Naive B cell (primary cell): ENCODE measurements at places on chromosomes 2 and 18. TPM values are rescaled to one million over a fixed set of nuclear protein-coding genes. Genes with fewer than 3 reads are reported as not detected.

- H3K4me3 ChIP-seq: no peak overlapping the region
- DNase-seq: no peak
- no peaks in the 10 kb centered on the region for H3K4me1 ChIP-seq
- H3K36me3 ChIP-seq: no peaks in the 10 kb centered on the region
- no peak overlapping the region for H3K27ac ChIP-seq
- H3K27me3 ChIP-seq: no peaks in the 10 kb centered on the region
Measured at GRCh38 chr2:220614064-220614463, 958.0 kb downstream of the EPHA4 start.

DNA sequence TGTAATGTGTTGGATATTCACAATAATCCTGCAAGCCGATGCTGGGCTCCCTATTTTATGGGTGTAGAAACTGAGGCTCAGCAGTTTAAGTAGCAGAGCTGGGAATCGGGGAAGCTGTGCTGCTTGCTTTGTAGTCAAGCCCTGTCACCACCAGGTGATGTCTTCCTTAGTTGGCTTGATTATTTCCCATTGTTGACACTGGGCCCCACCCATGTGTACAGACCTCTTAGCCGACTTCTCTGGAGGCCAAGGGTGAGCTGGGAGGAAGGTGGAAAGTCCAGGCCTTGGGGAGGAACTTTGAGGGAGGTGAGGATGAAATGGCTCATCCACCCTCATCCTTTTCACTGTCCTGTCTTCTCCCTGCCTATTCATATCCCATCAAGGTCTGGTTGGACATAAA lies 60.0 kb downstream of the CAPN13 start:
- no peak overlapping the region for H3K27ac ChIP-seq
- no peak overlapping the region for H3K4me3 ChIP-seq
- H3K27me3 ChIP-seq: peaks cover 8% of the 10 kb centered on the region

The TSN gene
- 89.9 TPM for polyA plus RNA-seq

The GAREM2 gene
- polyA plus RNA-seq: 2.1 TPM

- no peaks in the 10 kb centered on the region for H3K27me3 ChIP-seq
- H3K4me3 ChIP-seq: no peak overlapping the region
- H3K27ac ChIP-seq: no peak overlapping the region
- H3K4me1 ChIP-seq: no peaks in the 10 kb centered on the region
- H3K36me3 ChIP-seq: no peaks in the 10 kb centered on the region
Measured at GRCh38 chr18:69469444-69469919, 68.8 kb downstream of the DOK6 start.

GRCh38 chr2:105990624-105991023 lies 203.5 kb downstream of the UXS1 start:
- H3K27me3 ChIP-seq: peaks cover 10% of the 10 kb centered on the region
- H3K27ac ChIP-seq: no peak overlapping the region
- H3K4me1 ChIP-seq: no peaks in the 10 kb centered on the region
- peaks cover 41% of the 10 kb centered on the region for H3K36me3 ChIP-seq
- no peak overlapping the region for H3K4me3 ChIP-seq
- DNase-seq: peak; percentile 3

DNA sequence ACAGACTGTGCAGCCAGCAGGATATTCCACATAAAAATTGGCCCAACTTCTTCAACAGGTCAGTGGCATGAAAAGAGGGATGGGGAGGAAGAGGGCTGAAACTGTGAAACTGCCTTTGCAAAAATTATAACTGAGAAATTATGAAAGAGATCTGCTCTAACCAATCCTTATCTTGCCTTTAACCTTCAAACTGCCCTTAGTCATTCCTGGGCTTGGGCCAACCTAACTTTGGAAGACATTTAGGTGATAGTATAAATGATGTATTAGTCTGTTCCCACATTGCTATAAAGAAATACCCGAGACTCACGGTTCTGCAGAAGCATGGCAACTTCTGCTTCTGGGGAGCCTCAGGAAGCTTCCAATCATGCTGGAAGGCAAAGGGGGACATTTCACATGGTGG lies 74.5 kb downstream of the RPL31 start:
- no peak for DNase-seq
- H3K4me3 ChIP-seq: no peak overlapping the region
- H3K27ac ChIP-seq: no peak overlapping the region

- no peaks in the 10 kb centered on the region for H3K4me1 ChIP-seq
- no peak overlapping the region for H3K27ac ChIP-seq
- H3K27me3 ChIP-seq: peaks cover 29% of the 10 kb centered on the region
- no peak for DNase-seq
- H3K36me3 ChIP-seq: no peaks in the 10 kb centered on the region
- no peak overlapping the region for H3K4me3 ChIP-seq
Measured at GRCh38 chr2:18067588-18068384, 189.3 kb downstream of the KCNS3 start.

GRCh38 chr2:7201851-7202250 lies 284.6 kb downstream of the RNF144A start:
- no peak for DNase-seq
- peaks cover 5% of the 10 kb centered on the region for H3K27me3 ChIP-seq
- H3K27ac ChIP-seq: no peak overlapping the region
- no peak overlapping the region for H3K4me3 ChIP-seq
- no peaks in the 10 kb centered on the region for H3K4me1 ChIP-seq
- no peaks in the 10 kb centered on the region for H3K36me3 ChIP-seq

The GBX2 gene
- polyA plus RNA-seq: not detected

GRCh38 chr18:70322928-70323327 lies 34.1 kb downstream of the SOCS6 start:
- no peak for DNase-seq
- no peaks in the 10 kb centered on the region for H3K36me3 ChIP-seq
- no peak overlapping the region for H3K27ac ChIP-seq
- H3K4me3 ChIP-seq: no peak overlapping the region
- no peaks in the 10 kb centered on the region for H3K27me3 ChIP-seq

DNA sequence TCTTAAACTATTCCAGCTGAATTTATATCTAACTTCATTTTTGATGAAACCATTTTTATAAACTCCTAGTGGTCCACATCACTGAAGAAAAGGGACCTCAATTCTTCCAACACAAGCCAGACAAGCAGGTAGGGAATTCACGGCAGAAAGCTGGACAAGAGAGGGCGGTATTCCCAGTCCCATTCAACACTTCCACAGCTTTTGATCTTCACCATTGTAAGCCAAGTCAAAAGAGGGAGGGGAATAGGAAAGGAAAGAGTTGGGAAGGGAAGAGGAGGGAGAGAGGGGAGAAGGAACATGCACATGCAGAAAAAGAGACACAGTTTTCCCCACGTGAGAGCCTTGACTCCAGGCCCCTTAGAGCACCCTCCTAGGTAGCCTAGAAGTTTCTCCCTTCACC lies 77.4 kb downstream of the CCBE1 start:
- no peak for DNase-seq
- no peak overlapping the region for H3K4me3 ChIP-seq
- no peaks in the 10 kb centered on the region for H3K36me3 ChIP-seq
- H3K27me3 ChIP-seq: no peaks in the 10 kb centered on the region
- H3K27ac ChIP-seq: no peak overlapping the region
- H3K4me1 ChIP-seq: no peaks in the 10 kb centered on the region

DNA sequence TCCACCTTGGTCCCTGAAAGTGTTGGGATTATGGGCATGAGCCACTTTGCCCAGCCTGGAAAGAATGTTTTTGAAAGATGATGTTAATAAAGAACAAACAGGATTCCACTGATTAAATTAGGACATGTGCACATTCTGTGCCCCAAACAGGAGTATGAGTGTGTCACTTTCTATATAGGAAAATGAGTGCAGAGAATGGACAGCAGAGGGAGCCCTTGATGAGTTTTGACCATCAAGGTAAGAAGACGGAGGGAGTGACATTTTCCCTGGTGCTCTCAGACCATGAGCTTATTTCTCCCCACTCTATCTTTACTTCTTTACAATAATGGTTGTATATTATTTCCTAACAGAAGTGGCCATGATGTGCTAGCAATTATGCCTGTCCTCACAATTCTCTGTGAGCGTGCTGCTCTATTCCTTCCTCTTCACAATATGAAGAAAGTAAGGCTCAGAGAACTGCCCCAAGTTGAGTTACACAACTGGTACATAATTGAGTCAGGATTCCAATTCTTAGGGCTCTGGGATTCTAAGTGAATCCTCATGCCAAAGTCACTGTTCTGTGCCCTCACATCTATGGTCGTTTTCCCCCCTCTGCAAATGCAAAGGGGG lies 20.6 kb downstream of the RPL37A start:
- no peaks in the 10 kb centered on the region for H3K36me3 ChIP-seq
- peak; percentile 20 for DNase-seq
- no peaks in the 10 kb centered on the region for H3K4me1 ChIP-seq
- no peaks in the 10 kb centered on the region for H3K27me3 ChIP-seq
- no peak overlapping the region for H3K27ac ChIP-seq
- H3K4me3 ChIP-seq: no peak overlapping the region

The IL18R1 gene
- polyA plus RNA-seq: 0.15 TPM

DNA sequence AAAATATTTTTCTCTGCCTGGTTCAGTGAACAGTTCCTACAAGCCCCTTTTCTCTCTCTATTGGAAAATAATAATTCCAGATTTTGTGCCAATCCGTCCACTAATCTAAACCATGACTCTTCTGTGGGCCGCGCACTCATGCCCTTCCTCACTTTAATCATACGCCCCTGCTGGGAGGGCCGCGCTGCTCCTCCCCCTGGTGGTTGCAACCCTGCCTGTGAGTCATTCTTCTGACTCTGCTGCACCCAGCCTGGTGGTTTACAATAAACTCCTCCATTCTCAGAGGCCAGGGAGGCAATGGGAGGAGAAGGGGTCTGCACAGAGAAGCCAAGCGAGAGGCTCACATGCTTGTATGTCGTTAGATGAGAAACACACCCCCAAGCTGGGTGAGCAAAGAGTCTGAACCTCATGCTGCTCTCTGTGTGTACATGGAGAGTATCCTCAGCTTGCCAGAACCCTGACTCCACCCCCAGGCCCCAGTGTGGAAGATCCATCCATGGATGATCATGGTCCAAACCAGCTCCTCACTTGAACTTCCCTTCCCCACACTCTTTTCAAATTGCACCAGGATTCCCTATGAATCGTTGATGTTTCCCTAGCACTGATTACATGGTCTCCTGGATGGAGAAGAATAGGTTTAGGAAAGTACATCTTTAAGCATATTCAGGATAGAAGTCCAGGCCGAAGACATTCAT lies 228.9 kb downstream of the ANKRD30B start:
- H3K27me3 ChIP-seq: no peaks in the 10 kb centered on the region
- no peak for DNase-seq
- peaks cover 3% of the 10 kb centered on the region for H3K4me1 ChIP-seq
- peak overlapping the region; percentile 76 for H3K27ac ChIP-seq

DNA sequence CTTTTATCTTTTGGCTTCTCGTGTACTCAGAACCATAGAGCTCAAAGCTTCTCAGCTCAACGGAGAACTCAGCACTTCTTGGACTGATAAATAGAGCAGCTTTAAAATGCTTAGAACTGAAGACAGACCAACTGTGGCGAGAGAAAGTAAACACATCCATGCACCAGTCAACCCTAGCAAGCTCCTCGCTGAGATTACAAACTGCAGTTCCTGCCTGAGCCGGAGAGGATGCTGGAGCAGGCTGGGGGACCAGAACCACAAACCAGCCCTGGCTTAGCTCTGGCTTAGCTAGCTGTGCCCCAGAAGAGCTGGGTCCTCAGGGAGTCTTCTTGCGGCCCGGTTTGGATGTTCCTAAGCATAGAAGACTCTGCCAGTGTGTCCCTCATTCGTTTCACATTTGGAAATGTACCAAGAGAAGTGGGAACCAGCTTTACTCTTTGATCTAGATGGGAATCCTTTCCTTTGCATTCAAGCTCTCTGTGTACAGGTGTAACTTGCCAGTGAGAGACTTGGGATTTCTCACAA lies 5.6 kb downstream of the PAX8 start:
- peaks cover 18% of the 10 kb centered on the region for H3K27me3 ChIP-seq
- H3K4me3 ChIP-seq: peak overlapping the region; percentile 35
- DNase-seq: peak; percentile 27
- no peaks in the 10 kb centered on the region for H3K36me3 ChIP-seq
- peaks cover 6% of the 10 kb centered on the region for H3K4me1 ChIP-seq

The MATN3 gene
- not detected for polyA plus RNA-seq

- no peak overlapping the region for H3K4me3 ChIP-seq
- DNase-seq: no peak
- no peaks in the 10 kb centered on the region for H3K27me3 ChIP-seq
Measured at GRCh38 chr2:37142546-37142945, 14.2 kb downstream of the EIF2AK2 start.

The GAL3ST2 gene
- polyA plus RNA-seq: not detected

The CTAGE1 gene
- polyA plus RNA-seq: not detected

The HOXD10 gene
- polyA plus RNA-seq: not detected

The NEURL3 gene
- polyA plus RNA-seq: not detected

DNA sequence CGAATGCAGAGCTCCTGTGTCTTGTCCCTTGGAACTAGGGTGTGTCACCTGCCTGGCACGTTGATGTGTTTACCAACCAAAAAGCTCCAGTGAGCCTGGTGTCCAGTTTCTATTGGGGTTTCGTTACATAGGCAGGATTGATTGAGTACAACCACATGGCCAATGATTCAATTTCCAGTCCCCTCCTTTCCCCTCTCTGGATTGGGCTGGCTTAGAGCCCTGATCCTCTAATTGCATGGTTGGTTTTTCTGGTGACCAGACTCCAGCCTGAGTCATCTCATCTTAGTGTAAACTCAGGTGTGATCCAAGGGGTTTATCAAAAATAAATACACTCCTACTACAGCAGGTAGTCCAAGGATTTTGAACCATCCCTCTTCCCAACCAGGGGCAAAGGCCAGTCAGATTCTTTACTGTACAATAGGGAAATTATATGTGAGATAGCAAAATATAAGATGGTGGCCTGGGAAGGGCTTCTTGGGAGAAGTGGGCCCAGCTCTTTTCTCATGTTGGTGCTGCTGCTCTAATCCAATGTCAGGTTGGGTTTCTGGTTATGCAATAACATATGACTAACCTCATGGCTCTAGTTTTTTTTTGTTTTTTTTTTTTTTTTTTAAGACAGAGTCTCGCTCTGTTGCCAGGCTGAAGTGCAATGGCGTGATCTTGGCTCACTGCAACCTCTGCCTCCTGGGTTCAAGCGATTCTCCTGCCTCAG lies 64.7 kb upstream of the MGAT5 start:
- H3K4me3 ChIP-seq: no peak overlapping the region
- H3K27me3 ChIP-seq: no peaks in the 10 kb centered on the region
- peaks cover 32% of the 10 kb centered on the region for H3K36me3 ChIP-seq

GRCh38 chr2:8165550-8165949 lies 516.3 kb upstream of the ID2 start:
- no peak for DNase-seq
- H3K4me1 ChIP-seq: peaks cover 4% of the 10 kb centered on the region
- peaks cover 28% of the 10 kb centered on the region for H3K27me3 ChIP-seq
- H3K36me3 ChIP-seq: no peaks in the 10 kb centered on the region

The DSG1 gene
- polyA plus RNA-seq: not detected

DNA sequence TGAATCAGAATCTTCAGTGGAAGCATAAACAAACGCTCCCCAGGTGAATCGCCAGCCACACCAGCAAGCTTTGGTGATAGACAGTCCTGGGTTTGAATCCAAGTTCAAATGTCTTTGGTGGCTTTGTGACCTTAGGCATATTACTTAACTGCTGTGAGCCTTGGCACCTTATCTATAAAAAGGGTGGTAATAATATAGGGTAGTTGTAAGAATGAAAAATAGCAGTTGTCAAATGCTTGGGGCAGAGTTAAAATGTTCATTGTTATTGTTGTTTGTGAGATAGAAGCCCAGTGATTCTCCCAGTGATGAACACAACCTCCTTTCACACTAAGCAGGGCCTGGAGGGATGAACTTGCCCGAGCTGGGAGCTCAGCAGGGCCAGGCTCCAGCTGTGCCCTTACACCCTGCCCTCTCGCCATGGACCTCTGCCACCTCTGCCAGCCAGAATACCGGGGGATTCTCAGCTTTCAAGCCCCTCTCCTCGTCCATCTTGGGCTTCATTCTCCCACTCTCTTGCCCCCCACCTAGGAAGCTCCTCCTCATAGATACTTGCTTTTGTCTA lies 6.1 kb upstream of the TMBIM1 start:
- H3K4me3 ChIP-seq: no peak overlapping the region
- H3K27me3 ChIP-seq: no peaks in the 10 kb centered on the region
- no peak for DNase-seq
- peak overlapping the region; percentile 91 for H3K27ac ChIP-seq
- peaks cover 23% of the 10 kb centered on the region for H3K4me1 ChIP-seq
- H3K36me3 ChIP-seq: no peaks in the 10 kb centered on the region
